NCI-H774 (cell line): ENCODE measurements at places on chromosomes 1 and 21.

- DNase-seq: peak; percentile 92
Observed at GRCh38 chr1:160097911-160098851, at the start of gene IGSF8. TSS of gene IGSF8 (minus strand) at chr1:160098619. CDS start at chr1:160098472, 147 bp downstream.

DNA sequence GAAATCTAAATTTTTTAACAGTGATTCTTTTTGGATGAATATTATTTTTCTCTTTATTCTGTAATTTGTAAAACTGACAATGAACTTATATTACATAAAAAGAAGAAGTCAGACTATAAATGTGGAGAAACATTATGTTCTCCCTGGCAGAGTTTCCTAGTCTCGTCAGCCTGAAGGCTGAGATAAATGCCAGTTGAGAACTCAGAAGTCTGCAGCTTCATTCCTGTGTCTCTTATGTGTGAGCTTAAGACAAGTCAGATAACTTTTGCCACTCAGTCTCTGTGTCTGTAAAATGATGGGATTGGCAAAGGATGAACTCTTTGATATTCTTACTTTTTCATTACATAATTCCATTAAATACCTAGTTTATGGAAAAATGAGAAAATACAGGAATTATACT is 568.8 kb upstream of the ZRANB2 start:
- DNase-seq: no peak

DNA sequence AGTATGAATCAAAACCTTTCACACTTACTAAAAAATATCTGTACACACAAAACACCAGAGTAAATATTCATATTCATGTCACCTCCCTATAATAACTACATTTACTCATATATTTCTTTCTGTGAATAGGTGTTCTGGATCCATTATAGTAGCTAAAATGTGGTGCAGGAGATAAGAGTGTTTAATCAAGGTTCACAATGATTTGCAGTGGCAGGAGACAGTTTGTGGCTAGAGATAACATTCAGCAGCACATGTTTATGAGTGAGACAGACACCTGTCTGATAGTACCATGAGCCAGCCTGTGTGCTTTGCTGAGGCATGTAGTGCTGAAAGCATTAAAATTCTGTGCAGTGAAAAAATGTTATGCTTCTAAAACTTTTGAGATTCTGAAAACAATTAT is 410.3 kb downstream of the SRGAP2C start:
- DNase-seq: no peak

DNA sequence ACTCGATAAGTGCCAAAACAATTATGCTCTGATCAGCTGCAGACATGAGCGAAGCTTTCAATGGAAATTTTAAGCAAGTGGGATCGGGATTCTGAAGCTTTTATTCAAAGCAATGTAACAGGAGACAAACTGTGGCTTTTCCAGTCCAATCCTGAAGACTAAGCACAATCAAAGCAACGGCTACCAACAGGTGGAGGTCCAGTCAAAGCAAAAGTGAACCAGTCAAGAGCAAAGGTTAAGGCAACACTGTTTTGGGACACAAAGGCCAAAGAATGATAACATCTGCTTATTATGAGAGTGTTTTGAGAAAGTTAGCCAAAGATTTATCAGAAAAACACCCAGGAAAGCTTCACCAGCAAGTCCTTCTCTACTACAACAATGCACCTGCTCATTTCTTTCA is 170.1 kb downstream of the SEC16B start:
- DNase-seq: no peak

DNA sequence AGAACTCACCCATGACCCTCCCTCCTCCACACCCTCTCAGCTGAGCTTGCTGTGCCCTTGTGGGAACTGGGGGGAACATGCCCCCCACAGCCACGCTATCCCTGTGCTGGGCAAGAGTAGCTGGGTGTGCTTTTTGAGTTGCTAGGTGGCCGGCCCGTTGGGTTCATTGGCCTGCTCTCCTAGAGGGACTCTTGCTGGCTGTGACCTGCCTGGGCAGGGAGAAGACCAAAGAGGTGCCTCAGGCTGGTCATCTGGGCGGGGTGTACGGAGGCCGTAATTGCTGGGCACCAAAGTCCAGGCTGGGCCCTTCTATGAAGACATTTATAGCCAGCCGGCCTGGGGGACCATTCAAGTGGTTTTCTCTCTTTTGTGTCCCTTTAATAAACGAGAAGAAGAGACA is 138.3 kb upstream of the ZBTB40 start:
- DNase-seq: no peak

DNA sequence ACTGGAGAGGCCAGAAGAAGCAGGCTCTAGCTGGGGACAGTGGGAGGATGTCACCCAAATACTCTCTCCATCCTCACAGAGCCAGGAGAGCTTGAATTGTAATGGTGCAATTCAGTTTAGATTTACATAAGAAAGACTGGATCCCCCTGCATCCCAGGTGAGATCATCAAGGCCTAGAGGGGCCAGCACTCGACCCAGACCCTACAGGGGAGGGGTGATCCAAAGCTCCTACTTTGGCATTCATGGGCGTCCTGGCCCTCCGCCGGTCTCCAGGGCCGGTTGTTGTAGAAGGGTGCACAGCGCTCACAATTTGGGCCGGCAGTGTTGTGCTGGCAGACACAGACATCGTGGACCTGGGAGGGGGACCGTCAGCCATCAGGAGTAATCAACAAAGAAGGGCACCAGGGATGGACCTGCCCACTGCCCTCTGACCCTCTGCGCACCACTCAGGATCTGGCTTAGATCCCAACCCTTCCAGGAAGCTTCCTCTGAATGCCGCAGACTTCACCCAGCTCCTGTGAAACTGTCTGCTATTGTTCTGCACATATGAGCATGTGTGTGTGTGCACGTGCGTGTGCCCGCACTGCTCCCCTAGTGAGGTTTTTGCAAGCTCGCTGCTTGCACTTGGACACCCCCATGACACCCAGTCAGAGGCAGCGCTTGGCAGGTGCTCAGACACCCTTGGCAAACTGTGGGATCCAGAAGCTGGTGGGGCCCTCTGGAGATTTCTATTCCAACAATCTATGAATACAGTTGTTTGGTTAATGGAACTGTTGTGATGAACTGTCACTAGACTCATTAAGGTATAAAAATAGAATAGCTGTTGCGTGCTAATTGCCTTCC is 21.6 kb downstream of the LAMB3 start:
- no peak for DNase-seq

DNA sequence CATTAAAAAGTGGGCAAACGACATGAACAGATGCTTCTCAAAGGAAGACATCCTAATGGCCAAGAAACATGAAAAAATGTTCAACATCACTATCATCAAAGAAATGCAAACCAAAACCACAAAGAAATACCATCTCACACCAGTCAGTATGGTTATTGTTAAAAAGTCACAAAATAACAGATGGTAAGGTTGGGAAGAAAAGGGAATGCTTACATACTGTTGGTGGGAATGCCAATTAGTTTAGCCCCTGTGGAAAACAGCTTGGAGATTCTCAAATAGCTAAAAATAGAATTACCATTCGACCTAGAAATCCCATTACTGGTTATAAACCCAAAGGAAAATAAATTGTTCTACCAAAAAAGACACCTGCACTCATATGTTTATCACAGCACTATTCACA is 369.4 kb downstream of the KCNH1 start:
- no peak for DNase-seq

GRCh38 chr21:44931501-44932407 is 8.1 kb upstream of the SLX9 start:
- DNase-seq: no peak

GRCh38 chr1:170369417-170369816 is 162.5 kb upstream of the GORAB start:
- DNase-seq: no peak

- no peak for DNase-seq
Observed at GRCh38 chr1:25135909-25136308, 96.4 kb downstream of the SYF2 start.

- no peak for DNase-seq
Observed at GRCh38 chr1:116288201-116288598, 84.8 kb upstream of the ATP1A1 start.

DNA sequence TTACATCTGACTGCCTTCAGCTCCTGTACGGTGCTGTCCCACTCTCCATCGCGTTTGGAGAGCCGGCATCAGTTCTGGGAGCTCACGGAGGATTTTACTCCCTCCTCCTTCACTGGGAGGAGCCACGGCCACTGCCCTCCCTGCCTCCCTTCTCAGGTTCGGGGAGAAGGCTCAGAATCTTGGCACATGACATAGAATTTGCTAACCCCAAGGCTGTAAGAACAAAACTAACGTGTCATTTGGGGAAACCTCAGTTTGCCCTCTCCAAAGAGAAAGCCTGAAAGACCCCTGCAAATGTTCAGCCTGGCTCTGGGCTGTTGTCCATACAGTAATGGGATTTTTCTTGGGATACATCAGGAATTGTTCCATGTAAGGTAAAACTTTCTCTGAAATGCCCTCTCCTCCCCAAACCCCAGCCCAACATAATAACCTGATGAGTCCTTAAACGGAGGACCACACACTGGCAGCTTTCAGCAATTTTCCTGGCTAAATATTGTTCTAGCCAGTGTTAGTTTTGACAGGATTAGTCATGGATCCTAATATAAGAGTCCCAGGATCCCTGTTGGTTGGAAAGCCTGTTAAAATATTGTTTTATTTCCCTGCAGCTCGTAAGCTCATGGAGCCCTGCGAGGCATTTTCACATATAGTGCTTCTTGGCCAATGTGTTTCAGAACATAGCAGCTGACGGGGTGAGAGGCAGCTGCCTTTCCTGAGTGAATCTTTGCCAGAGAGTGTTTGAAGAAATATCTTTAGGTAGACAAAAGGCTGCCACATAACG is 98.8 kb downstream of the RHOU start:
- DNase-seq: no peak

- peak; percentile 40 for DNase-seq
Observed at GRCh38 chr1:163361123-163361934, 39.6 kb downstream of the NUF2 start.

GRCh38 chr1:56432166-56432971 is 147.0 kb downstream of the PLPP3 start:
- DNase-seq: no peak

DNA sequence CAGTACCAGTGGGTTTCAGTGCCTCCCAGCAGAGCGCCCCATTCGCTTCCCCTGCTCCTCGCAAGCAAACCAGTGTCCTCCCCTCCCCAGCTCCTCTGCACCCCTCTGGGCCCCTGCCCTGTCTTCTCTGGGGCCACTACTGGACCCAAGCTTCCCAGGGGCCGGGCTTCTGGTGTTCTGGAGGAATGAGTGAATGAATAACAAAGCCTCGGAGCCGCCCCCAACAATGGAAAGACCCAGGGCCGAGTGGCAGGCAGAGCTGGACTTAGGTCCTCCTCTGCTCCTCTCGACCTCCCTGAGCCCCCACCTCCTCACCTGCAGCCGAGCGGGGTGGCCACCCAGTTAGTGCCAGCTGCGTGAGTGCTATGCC is 37.6 kb downstream of the MATN1 start:
- no peak for DNase-seq

DNA sequence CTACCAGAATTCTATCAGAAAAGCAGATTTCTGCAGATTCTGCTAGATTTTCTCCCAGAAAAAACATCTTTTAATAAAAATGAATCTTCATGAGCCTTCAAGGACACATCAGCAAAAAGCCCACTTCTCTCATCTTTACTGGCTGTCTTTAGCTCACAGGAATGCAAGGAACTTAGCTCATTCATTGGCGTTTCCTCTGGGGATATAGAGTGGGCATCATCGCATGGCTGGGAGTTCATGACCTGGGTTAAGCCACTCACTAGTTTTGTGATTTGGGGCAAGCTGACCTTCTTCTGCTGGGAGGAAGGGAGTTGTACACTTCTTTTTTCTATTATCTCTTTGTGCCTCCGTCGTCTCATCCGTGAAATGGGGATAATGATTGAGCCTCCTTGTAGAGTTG is 149.7 kb downstream of the KAZN start:
- DNase-seq: no peak

GRCh38 chr1:65393347-65393746 is 27.1 kb upstream of the LEPR start:
- DNase-seq: no peak

- DNase-seq: no peak
Observed at GRCh38 chr1:183636334-183636682, 725 bp upstream of the ARPC5 start.

GRCh38 chr1:165161130-165161529 is 195.4 kb downstream of the LMX1A start:
- no peak for DNase-seq

- no peak for DNase-seq
Observed at GRCh38 chr1:237975376-237975775, 84.7 kb upstream of the ZP4 start.

GRCh38 chr1:5709976-5710375 is 282.2 kb downstream of the NPHP4 start:
- DNase-seq: no peak

DNA sequence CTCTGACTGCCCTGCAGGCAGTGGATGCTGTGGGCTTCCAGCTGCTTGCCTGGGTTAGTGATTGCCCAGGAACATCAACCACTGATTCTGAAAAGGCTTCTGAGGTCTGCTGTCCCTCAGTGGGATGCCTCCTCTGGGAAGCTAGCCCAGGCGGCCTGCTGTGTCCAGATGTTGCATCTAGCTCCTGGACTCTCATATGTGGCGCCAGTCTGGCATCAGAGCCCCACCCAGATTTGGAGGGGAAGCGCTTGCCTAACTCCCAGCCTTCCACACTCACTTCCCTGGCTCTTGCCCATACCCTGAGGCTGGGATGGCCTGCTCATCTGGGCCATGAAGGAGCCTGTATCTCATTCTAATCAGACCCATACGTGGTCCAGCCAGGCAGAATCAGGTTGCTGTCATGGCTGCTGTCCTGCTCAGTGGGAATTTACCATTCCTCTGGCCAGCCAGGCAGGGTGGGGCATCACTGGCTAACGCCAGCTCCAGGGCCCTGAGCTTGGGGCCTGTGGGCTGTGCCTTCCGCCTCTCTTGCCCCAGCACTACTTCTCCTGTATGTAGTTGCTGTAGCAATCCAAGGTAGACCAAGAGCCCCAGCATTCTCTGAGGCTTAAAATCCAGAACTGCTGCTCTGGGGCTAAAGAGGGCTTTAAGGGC is 4.1 kb downstream of the CSF1 start:
- DNase-seq: no peak

- no peak for DNase-seq
Observed at GRCh38 chr1:201021630-201022492, 1.7 kb downstream of the KIF21B start.

DNA sequence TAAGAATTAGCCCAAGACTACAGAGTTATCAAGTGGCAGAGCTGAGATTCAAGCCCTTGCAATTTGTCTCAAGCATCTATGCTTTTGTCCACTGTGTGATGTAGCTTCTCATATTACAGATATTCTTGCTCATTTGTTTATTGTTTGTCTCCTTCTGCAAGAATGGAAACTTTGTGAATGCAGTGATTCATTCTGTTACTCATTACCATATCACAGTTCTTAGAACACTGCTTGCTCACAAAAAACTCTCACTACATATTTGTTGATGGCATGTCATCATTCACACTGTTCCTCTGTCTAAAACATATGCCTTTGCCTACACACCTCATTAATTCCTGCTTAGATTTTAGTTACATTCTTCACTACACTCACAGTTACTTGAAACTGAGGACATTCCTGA is 1198.9 kb downstream of the PLA2G4A start:
- DNase-seq: no peak

- DNase-seq: no peak
Observed at GRCh38 chr1:229268505-229268904, 2.4 kb upstream of the RAB4A start.

GRCh38 chr1:197737916-197738315 is 37.4 kb downstream of the DENND1B start:
- DNase-seq: peak; percentile 27

- no peak for DNase-seq
Observed at GRCh38 chr1:202186327-202186726, 7.3 kb upstream of the LGR6 start.

- DNase-seq: no peak
Observed at GRCh38 chr1:76176000-76176399, 101.5 kb downstream of the ST6GALNAC3 start.

GRCh38 chr1:199804526-199804925 is 223.0 kb upstream of the NR5A2 start:
- no peak for DNase-seq

- DNase-seq: no peak
Observed at GRCh38 chr1:10628685-10629084, 153.9 kb downstream of the PEX14 start.
